ENCODE measurements at places on chromosomes 2 and 18.

DNA sequence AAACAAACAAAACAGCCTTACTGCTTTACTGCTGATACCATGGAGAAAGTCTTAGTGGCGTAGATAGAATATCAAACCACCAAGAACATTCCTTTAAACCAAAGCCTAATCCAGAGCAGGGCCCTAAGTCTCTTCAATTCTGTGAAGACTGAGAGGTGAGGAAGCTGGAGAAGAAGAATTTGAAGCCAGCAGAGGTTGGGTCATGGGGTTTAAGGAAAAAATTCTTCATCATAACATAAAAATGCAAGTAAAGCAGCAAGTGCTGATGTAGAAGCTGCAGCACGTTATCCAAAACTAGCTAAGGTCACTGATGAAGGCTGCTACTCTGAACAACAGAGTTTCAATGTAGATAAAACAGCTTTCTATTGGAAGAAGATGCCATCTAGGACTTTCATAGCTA, 77.1 kb downstream of the MTA3 start:
- no peak for DNase-seq

DNA sequence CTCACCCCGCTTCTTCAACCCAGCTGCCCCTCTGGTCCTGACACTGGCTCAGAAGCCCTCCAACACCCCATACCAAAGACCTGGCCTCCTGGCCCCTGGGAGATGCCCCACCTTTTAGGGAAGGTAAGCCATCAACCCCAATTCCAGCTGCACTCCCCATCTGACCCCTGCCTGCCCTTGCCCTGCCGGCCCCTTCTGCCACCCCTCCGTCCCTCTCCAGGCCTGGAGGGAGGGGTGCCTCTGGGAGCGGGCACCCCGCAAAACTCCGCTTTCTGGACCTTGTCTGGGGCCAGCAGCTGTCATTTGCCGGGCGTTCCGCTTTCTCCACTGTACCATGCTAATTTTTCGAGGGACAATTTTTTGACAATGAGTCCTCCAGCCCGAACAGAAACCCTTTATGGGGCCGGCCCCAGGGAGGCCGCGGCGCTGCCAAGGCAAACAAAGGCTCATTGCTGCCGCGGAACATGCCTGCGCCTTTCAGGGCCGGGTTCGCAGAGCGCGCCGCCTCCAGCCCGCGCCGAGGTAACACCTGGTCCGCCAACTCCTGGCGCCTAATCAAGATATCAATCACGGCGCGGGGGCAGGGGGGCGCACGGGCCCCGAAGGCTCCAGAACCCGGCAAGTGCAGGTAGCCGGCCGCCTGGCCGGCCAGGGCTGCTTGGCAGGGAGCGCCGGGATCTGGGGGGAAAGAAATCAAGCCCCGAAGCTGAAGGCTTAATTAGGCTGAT, 96.0 kb downstream of the INHBB start:
- no peak for DNase-seq

DNA sequence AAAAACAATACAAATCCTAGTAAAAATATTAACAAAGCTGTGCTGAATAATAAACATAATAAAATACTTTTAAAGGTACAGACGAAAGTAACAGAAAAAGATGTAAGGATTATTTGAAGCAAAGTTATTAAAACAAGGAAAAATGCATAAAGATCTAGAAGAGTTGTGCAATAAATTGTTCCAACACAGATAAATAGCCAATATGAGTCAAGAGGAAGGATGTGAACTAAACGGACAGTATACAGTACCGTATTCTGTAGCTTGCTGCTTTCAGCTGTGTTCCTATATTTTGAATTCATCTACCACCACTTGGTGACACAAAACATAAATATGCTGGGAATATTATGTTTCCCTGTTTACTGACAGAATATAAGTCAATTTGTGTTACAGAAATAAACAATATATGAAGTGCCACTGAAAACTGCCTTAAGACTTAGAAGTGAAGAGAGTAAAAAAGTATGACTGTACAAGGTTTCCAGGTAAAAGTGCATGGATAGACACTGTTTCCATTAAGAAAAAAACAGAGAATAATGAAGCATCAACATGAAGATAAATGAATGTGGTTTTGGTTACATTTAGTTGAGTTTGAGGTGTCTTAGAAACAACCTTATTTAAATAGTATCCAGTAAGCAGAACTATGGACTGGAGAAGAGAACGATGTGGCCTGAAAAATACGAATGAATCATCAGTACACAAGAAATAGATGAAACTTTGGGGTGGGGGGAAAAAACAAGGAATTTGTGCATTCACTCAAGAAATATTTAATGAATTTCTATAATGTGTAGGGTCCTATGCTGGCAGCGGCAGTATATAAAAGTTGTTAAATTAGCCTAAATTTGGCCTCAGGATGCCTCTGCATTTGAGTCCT, 13.1 kb downstream of the PPP3R1 start:
- DNase-seq, result no peak

DNA sequence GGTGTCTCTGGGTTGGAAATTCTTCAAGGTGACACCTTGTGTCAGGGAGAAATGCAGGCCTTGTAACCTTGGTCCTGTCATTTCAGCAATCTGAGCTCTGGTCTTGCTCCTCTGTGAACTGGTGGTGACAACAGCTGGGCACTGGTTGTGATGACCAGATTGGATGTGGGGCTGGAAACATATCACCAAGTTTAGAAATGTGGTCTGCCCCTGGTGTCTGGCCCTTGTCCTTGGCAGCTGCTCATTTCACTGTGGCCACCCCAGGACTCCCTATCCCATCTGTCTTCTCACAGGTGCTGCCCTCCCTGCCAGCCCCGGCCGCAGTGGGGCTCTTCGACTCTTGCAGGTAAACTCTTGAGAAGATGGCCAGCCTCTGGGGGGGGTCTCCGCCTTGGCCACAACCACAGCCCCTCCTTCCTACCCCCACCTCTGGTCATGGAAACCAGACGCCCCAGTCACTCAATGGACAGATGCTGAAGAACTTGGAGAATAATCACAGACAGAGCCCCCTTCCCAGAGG, 20.7 kb downstream of the SIX3 start:
- DNase-seq, result no peak

- no peak for DNase-seq
Observed at GRCh38 chr2:217208867-217209266, 349.0 kb upstream of the TNP1 start.

DNA sequence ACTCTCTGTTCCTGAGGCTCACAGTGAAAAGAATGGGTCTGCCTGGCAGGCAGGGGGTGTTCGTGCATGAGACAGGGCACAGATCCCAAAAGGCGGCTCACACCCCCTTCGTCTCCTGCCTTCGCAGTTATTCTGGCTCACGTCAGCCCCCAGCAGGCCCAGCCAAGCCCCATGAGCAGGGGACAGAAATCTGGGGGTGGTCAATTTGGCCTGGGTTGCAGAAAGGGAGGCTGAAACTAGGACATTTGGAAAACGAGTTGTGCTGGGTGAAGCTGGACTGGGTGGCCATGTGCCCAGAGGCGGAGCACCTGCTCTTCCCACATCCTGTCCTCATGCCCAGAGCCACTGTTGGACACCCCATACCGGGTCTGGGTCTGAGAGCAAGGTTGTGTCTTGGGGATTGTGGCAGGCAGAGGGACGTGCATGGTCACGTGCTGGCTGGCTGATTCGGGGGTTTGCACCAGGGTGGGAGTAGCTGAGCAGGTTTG, 99.0 kb upstream of the MCFD2 start:
- no peak for DNase-seq

GRCh38 chr2:208266553-208266893, 468 bp downstream of the PIKFYVE start:
- no peak for DNase-seq

DNA sequence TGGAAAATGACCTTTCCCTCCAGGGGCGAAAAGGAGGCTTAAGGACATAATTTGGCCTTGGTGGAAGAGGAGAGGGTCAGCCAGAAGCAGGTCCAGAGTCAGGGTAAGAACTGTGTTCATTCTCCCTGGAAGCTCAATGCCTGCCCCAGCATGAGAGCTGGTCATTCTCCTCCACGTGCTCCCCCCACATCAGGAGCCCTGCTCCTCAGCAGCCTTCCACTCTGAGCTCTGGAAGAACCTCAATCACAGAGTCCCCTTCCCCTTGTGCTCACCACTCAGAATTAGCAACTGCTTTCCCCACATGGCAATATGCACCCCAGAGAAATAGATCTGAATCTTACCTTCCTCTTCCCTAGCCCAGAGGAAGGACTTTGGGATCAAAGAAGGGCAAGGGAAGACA, 115.4 kb downstream of the TMEM200C start:
- no peak for DNase-seq

GRCh38 chr2:238489896-238490295, 63.2 kb downstream of the ASB1 start:
- no peak for DNase-seq

GRCh38 chr18:70250781-70251180, 38.1 kb upstream of the SOCS6 start:
- DNase-seq, result no peak

DNA sequence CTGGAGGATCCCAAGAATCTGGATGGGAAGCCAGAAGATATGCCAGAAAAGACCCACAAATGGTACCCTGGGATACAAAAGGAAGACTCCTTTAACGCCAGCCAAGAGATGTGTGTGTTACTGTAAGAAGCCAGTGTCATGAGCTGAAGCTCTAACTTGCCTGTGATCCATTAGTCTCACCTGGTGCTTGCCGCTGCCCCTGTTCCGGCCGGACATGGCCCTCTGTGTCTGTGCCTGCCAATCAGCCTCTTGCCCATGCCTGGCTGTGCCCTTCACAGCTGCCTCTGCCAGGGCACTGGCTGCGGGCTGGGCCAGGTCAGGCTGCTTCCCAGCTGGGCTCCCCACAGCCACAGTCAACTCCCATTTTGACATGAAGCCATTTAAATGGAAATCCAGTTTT, 55.4 kb downstream of the POU3F3 start:
- DNase-seq, result no peak

GRCh38 chr2:97067279-97068004, 27.2 kb downstream of the FAHD2B start:
- DNase-seq, result no peak

DNA sequence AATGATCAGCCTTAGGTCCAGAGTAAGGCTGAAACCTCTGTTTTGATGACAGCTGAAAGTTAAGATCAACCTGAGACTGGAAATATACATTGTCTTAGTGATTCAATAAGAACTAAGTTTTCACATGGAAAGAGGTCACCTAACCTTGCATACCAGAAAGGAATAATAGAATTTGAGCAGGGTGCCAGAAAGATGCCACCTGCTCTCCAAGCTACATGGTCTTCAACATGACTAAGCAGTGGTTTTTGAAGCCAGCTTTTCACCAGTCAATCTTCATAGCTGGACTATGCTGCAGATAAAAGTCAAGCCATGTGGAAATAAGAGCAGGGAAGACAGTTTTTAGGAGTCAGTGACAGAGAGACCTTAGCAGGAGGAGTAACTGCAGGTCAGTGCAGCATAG, 589.4 kb upstream of the SYT4 start:
- DNase-seq, result no peak

DNA sequence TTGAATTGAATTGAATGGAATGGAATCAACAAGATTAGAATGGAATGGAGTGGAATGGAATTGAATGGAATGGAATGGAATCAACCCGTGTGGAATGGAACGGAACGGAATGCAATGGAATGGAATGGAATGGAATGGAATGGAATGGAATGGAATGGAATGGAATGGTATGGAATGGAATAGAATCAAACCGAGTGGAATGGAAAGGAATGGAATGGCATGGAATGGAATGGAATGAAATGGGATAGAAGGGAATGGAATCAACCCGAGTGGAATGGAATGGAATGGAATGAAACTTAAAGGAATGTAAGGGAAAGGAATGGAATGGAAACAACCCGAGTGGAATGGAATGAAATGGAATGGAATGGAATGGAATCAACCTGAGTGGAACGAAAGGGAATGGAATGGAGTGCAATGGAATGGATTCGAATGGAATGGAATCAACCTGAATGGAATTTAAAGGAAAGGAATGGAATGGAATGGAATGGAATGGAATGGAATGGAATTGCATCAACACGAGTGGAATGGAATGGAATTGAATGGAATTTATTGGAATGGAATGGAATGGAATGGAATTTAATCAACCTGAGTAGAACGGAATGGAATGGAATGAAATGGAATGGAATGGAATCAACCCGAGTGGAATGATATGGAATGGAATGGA, 1146.6 kb downstream of the RPIA start:
- DNase-seq, result no peak

GRCh38 chr2:75853436-75853835, 142.7 kb upstream of the GCFC2 start:
- DNase-seq, result no peak

DNA sequence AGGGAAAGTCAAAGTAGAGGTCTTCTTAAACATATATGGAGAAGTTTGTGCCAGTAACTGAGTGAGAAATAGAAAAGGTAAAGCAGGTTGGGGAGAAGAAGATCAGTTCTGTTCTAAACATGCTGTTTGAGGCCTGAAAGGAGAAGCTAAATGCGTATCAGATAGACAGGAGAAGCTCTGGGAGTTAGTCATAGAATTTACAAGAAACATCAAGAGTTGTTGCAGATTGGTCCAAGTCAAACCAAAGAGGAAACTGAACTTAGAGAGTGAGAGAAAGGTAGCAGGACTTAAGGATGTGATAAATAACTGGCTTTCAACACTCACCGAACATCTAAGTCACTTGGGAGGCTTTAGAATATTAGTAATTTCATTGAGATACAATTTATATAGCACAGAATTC, 29.2 kb upstream of the CERS6 start:
- no peak for DNase-seq

GRCh38 chr2:165698444-165698884, 95.6 kb downstream of the GALNT3 start:
- no peak for DNase-seq

GRCh38 chr2:189137519-189137918, 42.0 kb downstream of the COL5A2 start:
- DNase-seq, result no peak

DNA sequence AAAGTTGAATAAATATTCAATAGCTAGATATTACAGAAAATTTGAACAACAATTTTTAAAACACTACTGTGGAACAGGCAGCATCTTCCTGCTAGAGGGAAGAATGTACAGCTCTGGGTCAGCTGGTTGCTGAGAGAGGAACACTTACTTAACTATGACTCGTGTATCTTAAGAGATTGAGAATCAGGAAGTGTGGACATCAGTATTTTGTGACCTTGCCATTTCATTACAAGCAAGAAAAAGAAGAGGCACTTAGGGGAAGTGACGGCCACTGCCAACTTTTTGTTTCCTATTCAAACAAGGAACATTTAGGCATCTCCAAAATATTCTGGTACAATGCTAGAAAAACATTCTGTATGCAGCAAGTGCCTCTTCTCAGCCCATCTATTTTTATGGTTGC, 45.9 kb downstream of the ITPRID2 start:
- no peak for DNase-seq

GRCh38 chr2:237156857-237157779, 71.4 kb downstream of the COPS8 start:
- DNase-seq, result no peak

DNA sequence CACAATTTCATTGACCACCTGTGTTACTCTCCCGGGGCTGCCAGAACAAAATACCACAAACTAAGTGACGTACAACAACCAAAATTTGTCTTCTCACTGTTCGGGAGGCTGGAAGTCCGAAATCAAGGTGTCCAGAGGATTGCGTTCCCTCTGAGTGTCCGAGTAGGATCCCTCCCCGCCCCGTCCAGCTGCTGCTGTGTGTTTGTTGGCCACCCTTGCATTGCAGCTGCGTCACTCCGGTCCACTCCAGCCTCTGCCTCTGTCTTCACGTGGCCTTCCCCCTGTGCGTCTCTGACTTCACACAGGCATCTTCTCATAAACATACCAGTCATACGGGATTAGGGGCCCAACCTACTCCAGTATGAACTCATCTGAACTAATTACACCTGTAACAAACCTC, 251.8 kb upstream of the SMIM21 start:
- no peak for DNase-seq

Measured in stimulated activated CD4-positive, alpha-beta T cell treated with anti-CD3 and anti-CD28 coated beads, Interleukin-15, amount 100 ng/mL, for 48 hours (primary cell).